ENCODE measurements at places on chromosomes 6 and 20.

DNA sequence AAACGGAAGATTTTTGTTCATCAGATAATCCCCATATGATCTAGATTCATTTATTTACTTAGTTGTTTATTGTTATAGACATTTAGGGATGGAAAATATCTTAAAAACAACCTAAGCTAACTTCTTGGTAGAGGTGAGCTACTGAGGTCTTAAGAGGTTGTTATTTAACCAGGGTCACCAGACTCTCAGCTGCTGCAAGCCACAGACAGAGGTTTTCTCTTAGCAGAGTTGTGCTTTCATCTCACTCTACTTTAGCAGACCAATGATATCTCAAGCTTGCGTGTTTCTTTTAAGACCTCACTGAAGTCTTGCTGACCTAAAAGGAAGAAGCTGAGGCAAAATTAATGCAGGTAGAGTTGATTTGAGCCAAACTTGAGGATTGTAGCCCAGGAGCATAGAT lies 43.6 kb downstream of the NCOA7 start:
- no peak for DNase-seq

DNA sequence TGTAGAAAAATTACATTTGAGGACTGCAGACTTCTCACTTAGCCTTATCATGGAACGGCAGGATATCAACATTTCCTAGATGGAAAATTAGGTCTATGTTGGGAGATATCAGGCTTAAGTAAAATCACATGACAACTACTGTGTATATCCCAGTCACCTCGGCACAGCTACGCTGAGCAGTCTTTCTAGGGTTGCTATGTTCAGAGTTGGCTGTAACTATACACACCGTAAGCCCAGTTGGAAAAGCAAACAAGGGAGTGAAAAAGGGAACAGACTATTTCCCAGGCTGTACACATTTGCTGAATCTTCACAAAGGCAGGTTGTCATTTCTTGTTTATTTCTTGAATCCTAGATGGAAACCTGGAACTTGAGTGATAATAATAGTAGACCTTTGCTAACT lies 80.7 kb upstream of the PTPRK start:
- DNase-seq, result no peak

- no peak for DNase-seq
Observed at GRCh38 chr6:119527231-119527578, 177.6 kb upstream of the MAN1A1 start.

- DNase-seq, result no peak
Observed at GRCh38 chr6:53458105-53458866, 86.6 kb downstream of the GCLC start.

- DNase-seq, result no peak
Observed at GRCh38 chr6:9789201-9789600, 625.7 kb downstream of the TFAP2A start.

DNA sequence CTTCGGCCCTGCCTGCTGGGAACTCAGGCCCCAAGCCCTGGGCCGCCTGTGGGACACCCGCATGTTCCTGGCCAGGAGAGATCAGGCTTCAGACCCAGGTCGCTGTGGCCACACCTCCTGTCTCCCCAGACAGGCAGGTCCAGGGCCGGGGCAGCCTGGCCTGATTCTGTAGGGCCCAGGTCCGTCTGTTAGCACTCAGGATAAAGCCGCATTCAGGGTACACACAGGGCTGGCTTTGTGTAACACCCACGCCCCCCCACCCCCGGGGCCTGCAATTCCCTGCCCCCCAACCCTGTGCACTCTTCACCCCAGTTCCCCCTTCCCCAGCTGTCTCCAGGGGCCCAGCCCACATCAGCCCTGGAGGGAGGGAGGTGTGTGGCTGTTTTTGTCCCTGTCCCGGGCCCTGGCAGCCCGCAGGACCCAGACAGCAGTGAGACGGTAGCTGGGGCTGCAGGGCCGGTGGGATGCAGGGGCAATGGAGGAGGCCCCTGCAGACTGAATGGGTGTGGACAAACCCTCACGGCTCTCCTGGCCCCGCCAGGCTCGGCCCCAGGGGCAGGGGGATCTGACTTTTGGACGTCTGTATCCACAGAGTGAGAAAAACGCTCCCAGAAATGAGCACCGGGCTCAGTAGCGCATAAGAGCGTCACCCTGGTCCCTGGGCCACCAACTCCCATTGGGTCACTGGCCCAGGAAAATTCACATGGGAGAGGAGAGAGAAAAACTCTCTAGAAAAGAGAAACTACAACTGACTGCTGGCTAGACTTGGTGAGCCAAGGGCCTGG lies 42.4 kb upstream of the ZBP1 start:
- DNase-seq, result no peak

All from GM20000 (cell line).